GM12892 (cell line): ENCODE measurements at places on chromosomes 11 and 22.

DNA sequence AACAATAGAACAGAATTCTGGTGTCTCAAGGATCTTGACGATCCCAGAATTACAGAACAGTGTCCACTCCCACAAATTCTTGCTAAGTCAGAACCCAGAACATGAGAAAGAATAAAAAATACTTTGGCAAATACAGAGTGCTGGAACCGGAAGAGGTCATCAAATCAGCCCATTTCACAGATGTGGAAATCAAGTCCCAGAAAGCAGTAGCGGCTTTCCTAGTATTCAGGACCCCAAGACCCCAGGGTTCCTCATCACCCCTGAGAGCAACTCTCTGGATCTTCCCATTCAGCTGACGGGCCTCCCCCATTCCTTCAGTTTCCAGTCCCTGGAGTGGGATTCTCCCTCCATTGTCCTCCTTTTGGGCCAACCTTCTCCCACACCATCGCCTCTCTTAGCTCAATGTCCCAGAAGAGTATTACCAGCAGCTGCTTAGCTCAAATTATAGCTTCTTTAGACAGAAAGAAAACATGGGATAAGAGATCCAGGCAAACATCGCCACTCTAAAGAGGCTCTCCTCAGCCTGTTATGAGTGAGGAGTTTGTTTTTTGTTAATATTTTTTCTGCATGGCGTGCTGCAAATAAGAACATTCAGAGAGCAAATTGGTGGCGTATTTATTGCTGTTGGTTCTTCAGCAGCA, 268.3 kb downstream of the MN1 start:
- DNase-seq: no peak

GRCh38 chr22:44410451-44410991, 87.5 kb downstream of the RTL6 start:
- DNase-seq: no peak

GRCh38 chr22:48179571-48180546, 1417.4 kb downstream of the TBC1D22A start:
- DNase-seq: no peak

DNA sequence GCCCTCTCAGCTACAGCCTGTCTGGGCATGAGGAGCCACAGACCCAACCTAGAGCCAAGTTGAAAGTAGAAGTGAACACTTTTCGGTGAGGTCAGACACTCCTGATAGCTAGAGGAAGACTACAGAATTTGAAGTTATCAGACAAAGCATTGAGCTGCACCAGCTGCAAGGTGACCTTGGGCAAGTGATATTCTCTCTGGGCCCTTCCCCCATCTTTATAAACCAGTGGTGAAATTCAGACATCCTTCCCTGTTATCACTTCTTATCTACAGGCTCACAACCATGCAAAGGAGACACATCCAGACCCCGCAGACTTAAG, 8.0 kb upstream of the PMM1 start:
- no peak for DNase-seq

GRCh38 chr11:75562836-75563484, 907 bp downstream of the SERPINH1 start:
- DNase-seq: no peak

GRCh38 chr11:74377689-74378088, 20.5 kb downstream of the PGM2L1 start:
- DNase-seq: no peak

DNA sequence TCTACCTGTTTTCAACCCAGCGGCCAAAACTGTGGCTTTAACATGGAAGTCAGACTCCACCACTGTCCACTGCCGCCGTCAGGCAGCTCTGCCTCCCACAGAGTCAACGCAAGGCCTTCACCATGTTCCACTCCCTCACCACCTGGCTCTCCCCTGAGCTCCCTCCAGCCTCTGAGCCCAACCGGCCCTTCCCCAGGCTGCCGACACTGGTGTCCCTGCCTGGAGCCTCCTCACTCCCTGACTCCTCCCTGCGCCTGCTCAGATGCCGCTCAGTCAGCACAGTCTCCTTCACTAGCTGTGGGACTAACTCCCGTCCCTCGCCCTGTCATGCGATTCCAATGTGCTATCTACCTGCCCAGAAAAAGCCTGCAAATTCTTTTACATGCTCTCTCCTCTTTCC, 16.3 kb downstream of the SULT4A1 start:
- DNase-seq: no peak

GRCh38 chr11:39732001-39732400, 1727.5 kb downstream of the LRRC4C start:
- DNase-seq: no peak

- no peak for DNase-seq
Measured at GRCh38 chr22:23237841-23238240, 57.5 kb downstream of the BCR start.

DNA sequence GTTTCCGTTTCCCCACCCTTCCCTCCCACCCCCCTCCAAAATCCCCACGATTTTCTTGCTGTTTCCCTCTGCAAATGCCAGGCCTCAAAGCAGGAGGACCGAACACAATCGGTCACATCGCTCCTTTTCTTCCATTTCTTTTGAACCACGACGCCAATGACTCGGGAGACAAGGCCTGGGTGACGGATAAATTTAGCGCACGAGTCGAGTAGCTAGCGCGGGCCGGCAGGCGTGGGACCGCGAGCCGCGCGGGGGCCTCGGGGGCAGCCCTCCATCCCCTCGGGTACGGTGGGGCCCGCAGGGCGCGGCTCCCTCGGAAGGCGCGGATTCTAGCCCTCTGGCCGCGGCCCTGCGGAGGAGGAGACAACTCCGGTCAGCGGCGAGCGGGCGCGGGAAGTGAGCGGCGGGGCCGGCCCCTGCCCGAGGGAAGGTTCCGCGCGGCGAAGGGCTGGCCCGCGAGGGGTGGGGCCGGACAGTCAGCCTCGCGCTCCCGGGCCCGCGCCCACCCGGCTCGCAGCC, 414 bp downstream of the JOSD1 start:
- DNase-seq: no peak

DNA sequence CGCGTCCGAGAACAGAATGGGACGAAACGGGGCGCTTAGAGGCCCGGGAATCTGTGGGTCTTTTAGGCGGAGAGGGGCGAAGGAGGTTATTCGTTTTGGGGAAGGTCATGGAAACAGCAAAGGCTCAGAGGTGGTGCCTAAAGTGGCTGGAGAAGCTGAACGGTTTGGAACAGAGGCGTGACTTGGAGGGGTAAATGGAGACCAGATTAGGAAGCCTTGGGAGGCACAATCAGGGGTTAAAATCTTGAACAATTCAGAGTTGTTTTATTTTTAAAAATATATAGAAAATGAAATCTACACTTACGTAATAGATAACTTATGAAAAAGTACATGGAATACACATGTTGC, 247 bp upstream of the PLAAT5 start:
- no peak for DNase-seq
